ENCODE measurements at places on chromosomes 7 and 10.

- DNase-seq: no peak
Measured at GRCh38 chr7:142352543-142352942, 94.7 kb upstream of the PRSS58 start.

GRCh38 chr10:78166261-78166660 lies 132.6 kb downstream of the RPS24 start:
- no peak for DNase-seq

GRCh38 chr10:78588194-78588811 lies 480.5 kb upstream of the ZMIZ1 start:
- no peak for DNase-seq

DNA sequence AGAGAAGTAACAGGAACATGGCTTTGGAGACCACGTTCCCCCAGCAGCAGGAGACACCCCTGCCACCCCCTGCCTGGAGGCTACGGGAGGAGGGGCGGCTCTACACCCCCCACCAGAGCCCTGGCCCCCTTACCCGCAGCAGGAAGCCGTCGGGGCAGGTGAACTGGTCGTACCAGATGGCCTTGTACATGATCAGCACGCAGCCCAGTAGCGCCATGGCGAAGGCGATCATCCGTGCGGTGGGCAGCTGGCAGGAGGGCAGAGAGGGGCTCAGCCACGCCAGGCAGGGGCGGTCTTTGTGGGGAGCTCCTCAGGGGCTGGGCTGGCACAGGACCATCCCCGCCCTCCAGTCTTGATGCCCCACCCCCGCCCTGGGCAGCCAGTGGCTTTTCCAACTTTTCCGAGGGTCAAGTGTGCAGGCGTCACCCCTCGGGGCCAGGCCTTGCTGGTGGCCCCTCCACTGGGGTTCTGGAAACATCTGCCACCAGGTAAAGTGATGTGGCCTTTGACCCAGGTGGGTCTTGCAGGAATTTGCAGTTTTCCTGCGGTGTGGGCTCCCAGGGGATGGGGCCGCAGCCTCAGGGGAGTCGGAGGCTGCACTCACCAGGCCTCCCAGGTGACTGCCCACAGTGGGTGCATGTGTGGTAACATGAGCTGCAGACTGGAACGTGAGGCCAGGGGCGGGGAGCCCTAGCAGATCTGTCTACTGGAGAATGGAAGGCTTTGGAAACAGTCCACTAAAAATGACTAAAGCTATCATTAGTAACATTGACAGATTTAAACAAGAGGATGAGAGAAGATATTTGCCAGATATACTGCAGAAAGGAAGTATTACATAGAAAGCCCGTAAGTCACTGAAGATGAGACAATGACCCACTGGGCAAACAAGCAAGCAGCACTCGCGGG lies 9.7 kb downstream of the CALY start:
- DNase-seq: no peak

DNA sequence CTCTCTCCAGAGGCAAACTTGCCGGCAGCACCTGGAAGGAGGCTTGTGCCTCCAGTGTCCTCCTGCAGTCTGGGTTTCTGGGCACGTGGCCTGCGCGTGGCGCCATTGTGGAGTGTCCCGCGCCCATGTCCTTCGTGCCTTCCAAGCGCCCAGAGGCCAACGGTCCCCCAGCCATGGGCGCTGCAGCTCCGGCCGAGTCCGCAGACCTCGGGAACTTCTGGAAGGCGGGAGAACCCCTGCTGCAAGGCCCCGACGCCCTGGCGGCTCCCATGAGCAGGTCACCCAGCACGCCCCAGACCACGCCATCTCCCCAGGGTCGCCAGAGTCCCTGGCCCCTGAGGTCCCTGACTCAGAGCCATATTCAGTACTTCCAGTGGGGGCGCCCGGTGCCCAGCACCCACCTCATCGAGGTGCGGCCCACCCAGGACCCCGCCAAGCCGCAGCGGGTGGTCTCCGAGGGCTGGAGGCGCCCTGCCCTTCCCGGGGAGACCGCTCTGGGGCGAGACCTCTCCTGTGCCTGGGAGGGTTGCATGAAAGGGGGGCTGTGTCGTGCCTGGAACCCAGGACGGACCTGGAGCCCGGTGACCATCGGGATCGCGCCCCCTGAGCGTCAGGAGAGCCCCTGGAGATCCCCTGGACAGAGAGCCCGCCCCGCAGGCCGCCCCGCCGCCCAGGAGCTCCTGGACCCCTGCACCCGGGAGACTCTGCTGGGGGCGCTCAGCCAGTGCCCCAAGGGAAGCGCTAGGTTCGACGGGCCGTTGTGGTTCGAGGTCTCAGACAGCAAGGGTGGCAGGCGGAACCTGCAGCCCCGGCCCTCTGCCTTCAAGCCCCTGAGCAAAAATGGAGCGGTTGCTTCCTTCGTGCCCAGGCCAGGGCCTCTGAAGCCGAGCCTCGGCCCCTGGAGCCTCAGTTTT lies at the start of gene POM121L12:
TSS of gene POM121L12 (plus strand) at position 135 of the 914 bp plus-strand sequence. CDS start at position 174, 39 bp downstream.
- DNase-seq: no peak

GRCh38 chr10:84499846-84500245 lies 171.5 kb downstream of the CCSER2 start:
- no peak for DNase-seq

- DNase-seq: no peak
Measured at GRCh38 chr7:159091480-159092475, 52.9 kb downstream of the VIPR2 start.

GRCh38 chr10:95480901-95481491 lies 80.2 kb downstream of the SORBS1 start:
- no peak for DNase-seq

DNA sequence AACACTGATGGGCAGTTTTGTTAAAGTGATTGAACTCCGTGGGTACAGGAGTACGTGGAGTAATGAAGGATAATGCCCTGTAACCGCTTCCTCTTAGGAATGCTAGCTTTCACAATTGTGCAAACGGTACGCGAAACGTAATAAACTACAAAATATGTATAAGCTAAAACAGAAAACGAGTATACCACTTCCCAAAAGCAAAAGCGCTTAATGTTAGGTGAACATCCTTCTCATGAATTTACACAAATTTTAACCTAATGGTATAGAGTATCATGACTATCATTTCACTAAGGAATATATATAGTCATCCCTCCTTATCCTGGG lies 395 bp upstream of the ZNF25 start:
- DNase-seq: no peak

GRCh38 chr7:147759327-147759943 lies 831.1 kb upstream of the C7orf33 start:
- no peak for DNase-seq

GRCh38 chr7:79982141-79982770 lies 152.4 kb upstream of the GNAI1 start:
- DNase-seq: no peak

DNA sequence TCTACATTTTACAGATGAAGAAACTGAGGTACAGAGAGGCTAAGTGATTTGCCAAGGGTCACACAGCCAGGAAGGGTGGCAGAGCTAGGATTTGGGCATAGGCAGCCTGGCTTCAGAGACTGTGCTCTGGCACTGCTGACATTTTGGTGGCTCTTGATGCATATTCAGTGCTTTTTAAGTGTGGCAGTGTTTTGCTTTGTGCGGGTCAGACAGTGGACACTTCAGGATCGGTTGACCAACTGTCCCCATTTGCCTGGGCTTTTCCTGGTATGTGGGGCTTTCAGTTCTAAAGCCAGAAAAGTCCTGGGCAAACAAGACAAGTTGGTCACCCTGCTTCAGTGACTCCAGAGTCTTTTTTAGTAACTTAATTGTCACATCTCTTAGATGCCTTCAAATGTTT lies 35.0 kb downstream of the SUFU start:
- DNase-seq: no peak

GRCh38 chr10:70671619-70672164 lies 614 bp upstream of the ADAMTS14 start:
- DNase-seq: no peak

GRCh38 chr7:129607471-129608120 lies 3.9 kb upstream of the NRF1 start:
- DNase-seq: no peak

DNA sequence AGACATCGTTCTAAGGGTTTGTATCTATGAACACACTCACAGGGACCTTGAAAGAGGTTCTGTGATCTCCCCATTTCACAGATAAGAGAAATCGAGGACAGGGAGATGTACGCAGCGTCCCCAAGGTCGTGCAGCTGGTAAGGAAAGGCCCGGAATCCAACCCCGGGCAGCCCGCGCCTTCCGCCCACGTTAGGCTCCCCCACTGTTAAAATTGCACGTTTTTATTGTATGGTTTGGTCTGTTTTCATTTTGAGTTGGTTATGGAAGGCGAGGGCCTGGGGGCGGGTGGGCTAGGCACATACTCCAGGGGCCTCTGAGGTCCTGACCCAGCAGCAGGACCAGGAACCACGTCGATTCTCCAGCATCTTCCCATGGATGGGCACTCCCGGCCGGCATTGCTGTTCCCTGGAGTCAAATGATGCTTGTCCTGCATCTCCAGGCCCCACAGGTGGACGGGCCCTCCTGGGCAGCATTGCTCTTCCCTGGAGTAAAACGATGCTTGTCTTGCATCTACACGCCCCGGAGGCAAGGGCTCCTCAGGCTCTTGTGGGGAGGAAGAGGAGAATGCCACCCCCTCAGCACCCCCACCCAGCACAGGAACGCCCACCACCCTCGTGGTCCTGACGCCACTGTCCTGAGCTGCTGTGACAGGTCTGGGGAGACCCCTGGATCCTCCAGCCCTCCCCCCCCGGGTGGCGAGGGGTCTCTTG lies 65.9 kb downstream of the PDGFA start:
- no peak for DNase-seq

All from C1 segment of cervical spinal cord (tissue), 14 donors.